Muscle of back (tissue), 13 donors: ENCODE measurements at places on chromosomes 4 and X.

- no peak for DNase-seq
Observed at GRCh38 chr4:6469898-6470501, 2.4 kb downstream of the PPP2R2C start.

- peak; percentile 3 for DNase-seq
Observed at GRCh38 chr4:93116624-93117023, 711.9 kb upstream of the ATOH1 start.

DNA sequence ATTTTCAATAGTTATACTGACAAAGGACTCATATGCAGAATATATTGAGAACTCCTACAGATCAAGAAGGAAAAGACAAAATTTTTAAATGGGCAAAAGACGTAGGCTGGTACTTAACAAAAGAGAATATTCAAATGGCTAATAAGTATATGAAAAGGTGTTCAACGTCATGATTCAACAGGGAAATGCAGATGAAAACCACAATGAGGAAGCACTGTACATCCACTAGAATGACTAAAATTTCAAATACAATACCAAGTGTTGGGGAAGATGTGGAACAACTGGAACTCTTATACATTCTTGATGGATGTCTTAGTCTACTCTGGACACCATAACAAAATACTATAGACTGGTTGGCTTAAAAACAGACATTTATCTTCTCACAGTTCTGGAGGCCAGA is 1.3 kb upstream of the MRFAP1L1 start:
- no peak for DNase-seq

GRCh38 chrX:13755254-13755653 is 20.7 kb downstream of the OFD1 start:
- no peak for DNase-seq

- peak; percentile 47 for DNase-seq
Observed at GRCh38 chr4:173333658-173334084, 487 bp downstream of the HMGB2 start.
